GM06990 (cell line): ENCODE measurements at places on chromosomes 5 and 9.

GRCh38 chr9:4879115-4879558 lies 86.4 kb downstream of the RCL1 start:
- no peak for DNase-seq

- DNase-seq, result no peak
Measured at GRCh38 chr5:177491429-177491945, 5.9 kb downstream of the PDLIM7 start.

- no peak for DNase-seq
Measured at GRCh38 chr9:2729721-2730120, 12.4 kb downstream of the KCNV2 start.

- no peak for DNase-seq
Measured at GRCh38 chr9:126975327-126976220, 61.0 kb downstream of the RALGPS1 start.

- no peak for DNase-seq
Measured at GRCh38 chr5:174271316-174271715, 225.8 kb downstream of the NSG2 start.

GRCh38 chr5:170121321-170121720 lies 15.6 kb downstream of the FOXI1 start:
- no peak for DNase-seq

DNA sequence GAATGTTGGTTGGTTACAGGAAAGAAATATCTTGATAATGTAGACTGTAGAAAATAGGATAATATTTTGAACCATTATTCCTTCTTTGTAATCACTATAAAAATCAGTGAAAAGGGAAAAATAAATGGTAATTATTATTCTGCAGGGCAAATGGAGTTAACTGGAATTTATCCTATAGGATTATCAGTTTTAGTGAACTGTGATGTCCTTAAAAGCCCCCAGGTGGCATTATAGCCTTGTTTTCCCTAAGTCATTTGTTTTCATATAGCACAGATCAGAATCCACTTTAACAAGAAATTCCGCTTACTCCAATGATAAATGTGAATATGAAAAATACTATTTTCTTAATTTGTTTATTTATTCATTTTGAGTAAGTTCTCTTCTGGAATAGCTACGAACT lies 26.2 kb upstream of the WDR41 start:
- DNase-seq, result no peak
